ENCODE measurements at places on chromosomes 13 and 19.
A peak's percentile ranks its signal among the peaks of the same experiment; 100 is the strongest.

DNA sequence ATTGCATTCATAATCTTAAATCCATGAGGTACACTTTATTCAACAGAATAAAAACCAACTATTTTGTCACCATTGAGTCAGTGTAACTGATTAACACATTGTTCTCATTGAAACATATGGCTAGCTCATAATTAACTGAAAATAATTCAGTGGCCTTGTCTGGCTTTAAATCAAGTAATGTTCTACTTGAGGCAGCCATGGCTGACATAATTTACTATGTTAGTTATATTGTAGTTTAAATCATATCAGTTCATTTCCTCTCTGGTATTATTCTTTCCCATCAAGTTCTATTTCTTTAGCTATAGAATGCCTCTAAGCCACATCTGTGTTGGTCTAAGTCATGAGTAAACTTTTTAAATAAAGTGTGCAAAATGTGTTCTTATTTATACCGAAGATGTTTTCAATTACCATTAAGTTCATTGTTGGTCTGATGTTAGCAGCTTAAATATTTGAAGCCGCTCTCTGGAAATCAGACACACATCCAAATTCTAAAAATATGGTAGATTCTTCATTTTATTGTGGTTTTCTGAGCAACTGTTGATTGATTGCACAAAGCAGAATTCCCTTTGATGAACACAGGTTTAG is 393.7 kb downstream of the GPC6 start:
- DNase-seq = no peak

DNA sequence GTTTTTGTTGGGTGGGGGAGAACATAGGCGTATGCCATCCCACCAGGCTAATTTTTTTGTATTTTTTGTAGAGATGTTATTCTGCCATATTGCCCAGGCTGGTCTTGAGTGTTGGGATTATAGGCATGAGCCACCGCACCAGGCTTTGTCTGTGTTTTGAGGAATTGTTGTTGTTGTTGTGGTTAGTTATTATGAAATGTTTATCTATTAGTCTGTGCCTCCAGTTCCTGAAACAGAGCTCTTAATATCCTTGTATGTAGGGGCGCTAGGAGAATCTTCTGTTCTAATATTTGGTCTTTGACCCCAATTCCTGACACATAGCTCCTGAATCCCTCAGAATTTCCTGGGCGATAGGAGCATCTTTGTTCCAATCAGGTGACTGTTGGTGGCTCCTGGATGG is 5.6 kb upstream of the LATS2 start:
- no peak for DNase-seq

DNA sequence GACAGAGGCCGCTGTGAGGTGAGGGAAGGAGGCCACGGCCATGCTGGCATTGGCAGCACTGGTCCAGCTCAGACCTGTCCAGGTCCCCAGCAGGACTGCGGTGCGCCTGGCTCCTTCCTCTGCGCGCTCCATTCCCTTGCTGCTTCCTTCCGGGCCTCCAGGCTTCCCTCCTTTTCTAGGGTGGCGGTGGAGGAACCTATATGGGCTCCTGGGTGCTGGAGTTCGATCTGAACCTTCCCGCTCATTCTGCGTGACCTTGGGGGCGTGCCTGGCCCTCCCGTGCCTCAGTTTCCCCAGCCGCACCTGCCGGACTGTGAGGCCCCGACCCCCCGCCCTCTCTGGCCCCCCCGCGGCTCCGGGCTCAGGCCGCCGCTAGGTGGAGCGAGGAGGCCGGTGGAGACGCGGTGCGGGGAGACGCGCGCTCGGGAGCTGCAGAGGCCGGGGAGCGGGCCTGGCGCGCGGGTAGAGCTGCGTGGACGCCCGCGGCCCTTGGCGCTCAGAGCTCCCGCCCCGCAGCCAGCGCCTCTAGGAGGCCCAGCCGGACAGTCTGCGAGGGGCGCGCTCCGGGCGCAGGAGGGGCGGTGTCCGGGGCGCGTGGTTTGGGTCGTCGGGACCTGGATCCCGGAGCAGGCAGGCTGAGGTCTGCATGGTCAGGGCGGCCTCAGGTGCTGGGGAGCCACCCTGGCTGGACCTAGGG is 29.9 kb downstream of the EFNA2 start:
- peak; percentile 28 for DNase-seq

GRCh38 chr13:40460116-40460515 is 206.3 kb downstream of the FOXO1 start:
- no peak for DNase-seq

DNA sequence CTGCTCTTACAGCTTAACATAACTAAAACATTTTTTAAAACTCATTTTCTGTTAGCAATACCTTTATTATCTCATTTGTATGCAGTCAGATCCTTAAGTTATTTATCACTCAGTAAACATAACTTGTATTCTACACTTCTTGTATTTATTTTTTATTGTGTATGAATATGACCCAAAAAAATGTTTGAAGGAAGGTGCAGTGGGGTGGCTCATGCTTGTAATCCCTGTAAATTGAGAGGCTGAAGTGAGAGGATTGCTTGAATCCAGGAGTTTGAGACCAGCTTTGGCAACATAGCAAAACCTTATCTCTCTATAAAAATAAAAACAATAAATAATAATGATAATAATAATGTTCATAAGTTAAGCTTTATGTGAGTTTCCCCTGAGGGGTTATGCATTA is 1004.8 kb downstream of the SLITRK5 start:
- no peak for DNase-seq

DNA sequence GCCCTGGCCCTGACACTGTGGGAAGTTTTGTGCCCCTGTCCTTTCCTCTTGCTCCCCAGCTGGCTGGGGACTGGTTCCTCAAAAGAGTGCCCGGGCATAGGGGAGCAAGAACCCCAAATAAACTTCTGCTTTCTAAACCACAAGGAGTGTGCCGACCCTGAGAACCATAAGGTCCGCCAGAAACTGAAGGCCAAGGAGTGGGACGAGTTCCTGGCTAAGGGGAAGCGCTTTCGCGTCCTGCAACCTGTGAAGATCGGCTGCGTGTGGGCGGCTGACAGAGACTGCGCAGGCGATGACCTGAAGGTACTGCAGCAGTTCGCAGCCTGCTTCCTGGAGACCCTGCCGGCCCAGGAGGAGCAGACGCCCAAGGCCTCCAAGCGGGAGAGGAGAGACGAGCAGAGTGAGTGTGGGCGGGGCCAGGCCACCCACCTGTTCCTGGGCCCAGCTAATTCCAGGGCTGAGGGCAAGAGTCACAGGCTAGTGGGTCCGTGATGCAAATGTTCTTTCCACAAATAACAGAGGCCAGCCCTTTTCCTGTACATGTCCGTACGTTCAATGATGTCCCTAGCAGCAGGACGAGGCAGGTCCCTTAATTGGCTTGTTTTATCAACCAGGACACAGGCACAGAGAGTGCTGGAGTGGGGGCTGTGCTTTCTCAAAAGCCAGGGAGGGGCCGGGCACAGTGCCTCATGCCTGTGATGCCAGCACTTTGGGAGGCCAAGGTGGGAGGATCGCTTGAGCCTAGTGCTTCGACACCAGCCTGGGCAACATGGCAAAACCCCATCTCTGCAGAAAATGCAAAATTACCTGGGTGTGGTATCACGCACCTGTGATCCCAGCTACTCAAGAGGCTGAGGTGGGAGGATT is 25.6 kb downstream of the UBXN6 start:
- DNase-seq = peak; percentile 94

GRCh38 chr13:50539791-50540530 is 303.5 kb downstream of the DLEU7 start:
- DNase-seq = no peak

GRCh38 chr19:14352526-14352925 is 28.7 kb upstream of the ADGRE5 start:
- DNase-seq = no peak

DNA sequence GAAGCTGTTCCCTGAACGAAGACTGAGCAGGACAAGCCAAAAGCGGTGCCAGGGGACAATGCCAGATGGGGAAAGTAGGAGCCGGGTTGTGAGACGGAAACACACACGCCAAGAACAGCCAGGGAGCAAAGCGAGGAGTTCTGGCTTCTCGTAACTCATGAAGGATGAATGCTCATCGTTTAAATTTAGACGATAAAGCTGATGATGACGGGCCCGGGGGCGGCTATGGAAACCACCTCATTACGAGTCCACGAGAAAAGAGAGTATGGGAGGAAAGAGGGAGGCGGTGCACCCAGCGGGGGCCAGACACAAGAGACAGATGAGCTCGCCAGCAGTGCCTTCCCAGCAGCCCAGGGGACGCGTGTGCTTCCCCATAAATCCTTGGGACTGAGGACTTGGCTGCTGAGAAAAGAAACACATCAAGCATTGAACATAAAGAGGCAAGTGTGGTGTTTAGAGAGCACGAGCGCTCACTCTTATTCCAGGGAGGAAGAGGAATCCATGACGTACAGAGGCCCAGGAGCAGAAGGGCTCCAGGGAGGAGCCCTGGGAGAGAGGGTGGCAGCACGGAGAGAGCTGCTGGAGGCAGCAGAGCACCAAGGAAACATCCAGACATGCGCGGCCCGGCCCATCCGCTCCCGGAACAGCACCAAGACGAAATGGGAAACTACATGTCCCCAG is 70.7 kb downstream of the EPS15L1 start:
- no peak for DNase-seq

- no peak for DNase-seq
These were observed 70.0 kb downstream of the INSR start for GRCh38 chr19:7224209-7224686.

DNA sequence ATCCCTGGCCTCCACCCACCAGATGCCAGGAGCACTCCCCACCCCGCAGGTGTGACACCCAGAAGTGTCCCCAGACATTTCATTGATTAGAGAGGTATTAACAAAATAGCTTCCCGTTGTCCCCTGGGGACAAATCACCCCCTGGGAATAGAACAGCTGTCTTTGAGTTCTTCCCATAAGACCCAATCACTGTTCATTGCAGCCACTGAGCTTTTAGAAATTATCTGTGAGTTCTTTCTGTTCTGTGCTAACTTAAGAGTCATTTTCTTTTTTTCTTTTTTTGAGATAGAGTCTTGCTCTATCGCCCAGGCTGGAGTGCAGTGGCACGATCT is 32.8 kb downstream of the MYO9B start:
- DNase-seq = no peak

- DNase-seq = no peak
These were observed 14.9 kb downstream of the FGF21 start for GRCh38 chr19:48770266-48770665.

DNA sequence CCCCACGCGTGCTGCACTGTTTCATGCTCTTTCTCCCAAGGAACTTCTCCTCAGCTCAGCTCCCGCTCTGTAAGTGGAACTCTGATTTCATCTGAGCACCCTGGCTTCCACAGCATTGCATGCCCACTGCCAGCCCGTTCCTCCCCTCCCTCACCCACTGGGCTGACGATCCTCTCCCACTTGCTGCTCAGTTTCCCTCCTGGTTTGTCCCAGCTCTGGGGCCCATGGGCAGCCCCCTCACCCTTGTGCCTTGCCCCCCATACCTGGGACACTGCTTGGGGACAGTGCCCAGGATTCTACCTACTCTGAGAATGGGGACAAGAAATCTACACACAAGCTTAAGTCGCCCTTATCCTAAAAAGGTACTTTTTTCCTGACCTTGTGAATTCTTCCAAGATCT is 115.9 kb upstream of the C1QTNF9B start:
- DNase-seq = no peak

- DNase-seq = peak; percentile 46
These were observed 51.5 kb downstream of the SKA3 start for GRCh38 chr13:21124852-21125251.

DNA sequence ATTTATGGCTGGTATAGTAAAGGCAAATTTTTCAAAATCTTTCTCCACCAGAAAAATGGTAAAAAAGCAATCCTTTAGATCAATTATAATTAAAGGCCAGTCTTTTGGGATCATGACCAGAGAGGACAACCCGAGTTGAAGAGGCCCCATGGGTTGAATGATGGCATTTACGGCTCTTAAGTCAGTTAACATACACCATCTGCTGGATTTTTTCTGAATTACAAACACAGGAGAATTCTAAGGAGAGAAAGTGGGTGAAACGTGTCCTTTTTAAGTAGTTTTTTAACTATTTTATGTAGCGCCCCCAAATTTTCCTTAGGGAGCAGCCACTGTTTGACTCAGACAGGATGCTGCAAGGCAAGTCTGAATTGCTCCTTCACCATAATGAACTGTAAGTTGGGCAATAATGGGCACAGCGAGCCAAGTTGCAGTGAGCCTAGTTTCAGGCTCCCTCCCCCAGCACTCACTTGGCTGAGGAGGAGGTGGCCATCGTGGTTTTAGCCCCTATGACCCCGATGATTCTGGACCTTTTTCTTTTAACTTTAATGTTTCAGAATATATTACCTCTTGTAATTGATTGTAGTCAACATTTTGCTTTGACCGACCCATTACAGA is 13.6 kb upstream of the ZNF611 start:
- DNase-seq = no peak

GRCh38 chr19:12773571-12773970 is 1.8 kb downstream of the HOOK2 start:
- DNase-seq = no peak

DNA sequence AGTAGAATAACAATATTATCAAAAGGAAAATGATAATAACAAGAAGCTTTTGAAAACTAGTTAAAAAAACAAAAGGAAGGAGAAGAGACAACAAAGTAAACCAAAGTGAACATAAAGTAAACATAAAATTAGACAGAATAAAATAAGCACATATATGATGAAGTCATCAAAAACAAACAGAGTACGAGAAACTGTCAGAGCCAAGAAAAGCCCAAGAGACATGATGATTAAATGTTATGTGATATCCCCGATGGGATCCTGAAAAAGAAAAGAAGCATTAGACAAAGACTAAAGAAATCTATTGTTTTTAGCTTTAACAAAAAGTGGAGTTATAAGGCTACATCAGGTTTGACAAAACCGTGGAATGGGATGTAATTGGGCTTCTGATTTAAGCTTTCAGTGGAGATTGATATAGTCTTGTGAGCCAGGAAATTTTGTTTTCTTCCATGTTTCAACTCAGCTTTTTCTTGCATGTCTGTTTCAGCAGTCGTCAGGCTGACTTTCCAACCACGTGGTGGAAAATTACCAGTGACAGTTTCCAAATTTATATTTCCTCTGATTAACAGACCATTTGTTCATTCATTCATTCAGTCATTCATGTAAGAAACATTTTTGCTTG is 64.9 kb downstream of the KL start:
- no peak for DNase-seq

DNA sequence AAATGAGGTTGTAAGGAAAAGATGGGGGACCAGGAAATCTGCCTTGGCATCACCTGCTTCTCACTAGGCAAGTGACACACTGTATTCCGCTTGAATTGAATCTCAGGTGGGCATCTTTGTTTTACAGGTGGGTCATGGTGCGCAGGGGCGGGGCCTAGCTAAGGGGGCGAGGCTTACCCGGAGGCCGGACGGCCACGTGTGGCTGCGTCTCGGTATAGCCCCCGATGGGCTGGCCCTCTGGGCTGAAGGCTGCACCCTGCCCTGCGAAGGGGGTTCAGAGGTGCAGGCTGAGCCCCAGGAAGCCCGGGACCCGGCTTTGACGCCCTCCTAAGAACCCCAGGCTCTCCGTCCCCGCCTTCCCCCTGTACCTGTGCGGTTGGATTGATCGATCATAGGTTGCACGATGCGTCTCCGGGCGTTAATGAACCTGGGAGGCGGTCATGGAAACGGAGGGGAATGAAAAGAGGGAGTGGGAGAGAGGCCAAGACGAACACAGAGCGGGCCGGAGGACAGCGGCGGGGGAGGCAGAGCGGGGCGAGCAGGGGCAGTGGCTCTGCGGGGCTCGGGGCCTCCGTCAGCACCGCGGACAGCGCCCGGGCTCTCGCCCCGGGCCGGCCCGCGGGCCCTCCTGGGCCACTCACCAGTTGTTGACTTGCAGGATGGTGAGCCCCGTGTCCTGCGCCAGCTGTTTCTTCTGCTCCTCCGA is 12.5 kb downstream of the MEIS3 start:
- DNase-seq = no peak
